RPMI7951 (cell line): ENCODE measurements at places on chromosomes 16 and 17.

- DNase-seq = peak; percentile 72
Measured at GRCh38 chr17:79019632-79020584, 4.1 kb upstream of the C1QTNF1 start.

DNA sequence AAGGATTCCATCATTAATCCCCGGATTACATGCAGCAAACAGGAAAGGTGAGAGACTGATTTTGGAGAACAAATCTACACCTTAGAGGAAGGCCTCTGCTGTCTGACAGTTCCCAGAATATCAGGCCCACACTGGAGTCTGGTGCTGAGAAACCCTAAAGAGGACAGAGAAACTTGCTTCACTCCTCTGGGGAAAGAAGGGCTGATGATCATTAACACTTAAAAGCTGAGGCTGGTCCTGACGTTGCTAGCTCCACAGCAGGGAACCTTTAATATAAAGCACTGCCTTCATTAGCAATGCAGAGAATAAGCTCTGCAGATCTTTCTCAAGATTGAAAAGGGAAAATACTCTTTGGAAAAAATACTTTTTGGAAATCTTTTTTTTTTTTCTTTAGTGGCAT lies 1472.4 kb upstream of the GOT2 start:
- no peak for DNase-seq

DNA sequence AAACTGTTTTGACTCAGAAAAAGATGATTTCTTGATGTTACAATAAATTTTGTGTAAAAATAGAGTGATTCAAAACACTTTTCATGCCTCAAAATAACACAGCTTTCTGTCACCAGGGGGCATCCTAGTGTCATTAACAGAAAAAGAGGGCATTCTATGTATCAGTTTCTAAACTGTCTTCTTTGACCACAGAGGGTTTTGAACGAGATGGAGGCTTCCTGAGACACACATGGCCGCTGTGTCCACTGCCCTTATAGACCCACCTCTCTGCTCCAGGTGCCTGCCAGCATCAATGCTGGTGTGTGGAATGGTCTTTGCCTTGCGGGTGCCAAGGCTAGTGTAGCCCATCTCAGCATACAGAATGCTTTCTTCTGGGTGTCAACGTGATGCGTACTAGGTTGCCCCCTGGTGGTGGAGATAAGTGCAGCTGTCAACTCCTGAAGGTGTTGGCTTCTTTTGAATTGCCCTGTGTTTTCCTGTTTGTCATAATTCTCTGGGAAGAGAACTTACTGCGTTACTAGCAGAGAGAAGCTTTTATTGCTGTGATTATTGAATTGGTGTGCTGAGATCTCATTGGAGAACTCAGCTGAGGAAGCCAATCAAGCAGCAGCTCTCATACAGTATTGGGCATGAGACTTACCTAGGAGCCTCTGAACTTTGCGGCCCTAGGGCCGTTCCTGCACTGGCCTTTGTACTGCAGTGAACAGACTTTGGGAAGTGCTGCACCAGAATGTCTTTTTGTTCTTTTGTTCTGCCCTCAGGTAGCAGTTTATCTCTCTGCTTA lies 38.6 kb downstream of the USP10 start:
- peak; percentile 69 for DNase-seq

GRCh38 chr16:87698241-87698640 lies 67.5 kb downstream of the KLHDC4 start:
- no peak for DNase-seq

GRCh38 chr17:4966844-4967538 lies 626 bp downstream of the SPAG7 start:
- DNase-seq = peak; percentile 99

- DNase-seq = no peak
Measured at GRCh38 chr16:21982108-21982507, 18.8 kb downstream of the PDZD9 start.

DNA sequence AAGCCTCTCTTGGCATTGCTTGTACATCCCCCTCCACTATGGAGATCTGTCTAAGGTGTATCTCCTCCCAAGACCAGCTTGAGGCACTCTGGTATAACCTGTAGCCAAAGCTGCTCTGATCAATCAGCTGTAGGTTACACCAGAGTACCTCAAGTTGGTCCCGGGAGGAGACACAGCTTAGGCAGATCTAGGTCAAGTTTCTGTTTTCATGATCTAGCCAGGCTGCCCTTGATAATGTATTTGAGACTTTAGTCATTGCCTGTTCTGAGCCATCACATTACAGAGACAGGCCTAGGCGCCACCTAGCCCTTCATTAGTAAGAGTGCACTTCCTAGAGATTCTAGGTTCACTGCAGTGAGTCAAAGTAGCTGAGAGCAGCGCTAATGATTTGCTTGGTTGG lies 31.4 kb downstream of the ASGR1 start:
- DNase-seq = no peak

- DNase-seq = no peak
Measured at GRCh38 chr17:36936455-36937000, 747 bp upstream of the LHX1 start.

GRCh38 chr17:58520843-58521430 lies 6.5 kb upstream of the MTMR4 start:
- DNase-seq = no peak

- DNase-seq = no peak
Measured at GRCh38 chr16:84461029-84461412, 43.4 kb downstream of the MEAK7 start.

- DNase-seq = no peak
Measured at GRCh38 chr16:72132726-72133125, 39.1 kb downstream of the DHX38 start.

DNA sequence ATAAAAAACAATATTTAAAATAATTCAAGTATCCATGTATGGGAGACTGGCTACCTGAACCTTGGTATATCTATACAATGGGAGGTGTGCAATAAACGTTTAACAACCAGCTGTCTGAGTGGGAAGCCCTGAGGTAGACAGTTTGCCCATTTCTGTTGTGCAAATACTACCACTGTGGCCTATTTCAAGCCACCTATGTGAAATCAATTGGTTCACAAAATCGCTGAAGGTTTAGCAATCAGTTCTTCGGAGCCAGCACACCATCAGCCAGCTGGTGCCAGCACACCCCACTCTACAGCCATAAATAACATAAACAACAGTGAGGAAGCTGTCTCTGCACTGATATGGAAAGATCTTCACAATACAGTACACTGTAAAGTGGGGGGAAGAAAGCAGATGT lies 46.7 kb upstream of the KDM8 start:
- no peak for DNase-seq

- DNase-seq = no peak
Measured at GRCh38 chr16:51759329-51759728, 608.3 kb upstream of the SALL1 start.

DNA sequence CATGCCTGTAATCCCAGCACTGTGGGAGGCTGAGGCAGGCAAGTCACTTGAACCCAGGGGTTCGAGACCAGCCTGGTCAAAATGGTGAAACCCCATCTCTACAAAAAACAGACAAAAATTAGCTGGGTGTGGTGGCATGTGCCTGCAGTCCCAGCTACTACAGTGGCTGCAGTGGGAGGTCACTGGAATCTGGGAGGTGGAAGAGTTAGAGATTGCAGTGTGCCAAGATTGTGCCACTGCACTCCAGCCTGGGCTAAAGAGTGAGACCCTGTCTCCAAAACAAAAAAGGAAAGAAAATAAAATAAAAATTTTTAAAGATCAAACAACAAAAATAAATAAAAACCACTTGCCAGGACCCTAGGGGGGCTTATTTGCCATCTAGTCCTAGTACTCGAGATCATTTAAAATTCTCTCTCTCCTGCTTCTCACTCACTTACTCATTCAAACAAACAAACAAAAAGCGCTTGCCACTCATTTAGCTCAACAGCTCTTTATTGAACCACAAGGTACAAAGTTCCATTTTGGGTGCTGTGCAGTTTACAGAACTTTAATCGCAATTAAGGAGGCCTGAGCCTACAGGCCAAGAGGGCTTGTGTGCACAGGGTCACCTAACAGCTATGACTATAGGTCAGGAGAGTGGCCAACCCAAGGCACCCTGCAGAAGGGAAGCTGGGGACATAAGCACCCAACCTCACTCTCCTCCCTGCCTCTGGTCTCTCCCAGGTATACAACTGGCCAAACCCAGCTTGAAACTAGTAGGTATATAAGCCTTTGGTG lies 4.4 kb downstream of the CHD9NB start:
- no peak for DNase-seq

- no peak for DNase-seq
Measured at GRCh38 chr17:36212966-36213365, 2.1 kb downstream of the CCL4L2 start.

GRCh38 chr16:85312642-85313525 lies 200.6 kb upstream of the CIBAR2 start:
- no peak for DNase-seq
